Osteoblast (primary cell): ENCODE measurements at places on chromosomes 16 and 17. TPM values are rescaled to one million over a fixed set of nuclear protein-coding genes. Genes with fewer than 3 reads are reported as not detected.
A peak's percentile ranks its signal among the peaks of the same experiment; 100 is the strongest.

DNA sequence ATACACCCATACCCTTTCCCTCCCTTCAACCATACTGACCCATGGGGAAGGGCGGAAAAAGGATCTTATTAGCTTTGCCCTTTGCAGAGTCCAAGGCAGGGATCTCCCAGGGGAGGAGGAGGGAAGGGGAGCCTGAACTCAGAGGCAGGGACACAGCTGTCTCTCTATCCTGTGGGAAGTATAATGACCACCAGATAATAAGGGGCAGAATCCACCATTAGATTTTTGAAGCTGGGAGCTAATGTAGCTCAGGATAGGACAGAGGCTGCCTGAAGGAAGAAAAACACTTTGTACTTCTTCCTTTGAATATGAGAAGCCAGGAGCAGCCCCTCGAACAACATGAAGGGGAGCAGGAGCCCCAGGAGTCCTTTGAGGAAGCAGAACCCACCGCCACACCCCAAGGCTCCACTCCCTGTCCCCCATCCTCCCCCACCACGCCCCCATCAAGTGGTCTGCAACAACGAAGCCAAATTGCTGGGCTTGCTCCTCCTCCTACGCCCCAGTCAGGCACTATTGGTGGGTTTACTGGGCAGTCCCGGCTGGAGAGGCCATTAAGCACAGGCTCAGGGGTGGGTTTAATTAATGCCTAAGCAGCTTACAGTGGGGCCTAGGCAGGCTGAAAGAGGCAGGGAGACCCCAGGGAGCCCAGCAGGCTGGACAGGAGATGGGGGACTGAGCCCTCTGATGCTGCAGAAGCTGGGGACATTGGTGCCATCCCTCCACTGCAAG is 5.3 kb downstream of the MPP2 start:
- DNase-seq: no peak

GRCh38 chr16:85271198-85271597 is 158.9 kb upstream of the CIBAR2 start:
- no peak for DNase-seq

DNA sequence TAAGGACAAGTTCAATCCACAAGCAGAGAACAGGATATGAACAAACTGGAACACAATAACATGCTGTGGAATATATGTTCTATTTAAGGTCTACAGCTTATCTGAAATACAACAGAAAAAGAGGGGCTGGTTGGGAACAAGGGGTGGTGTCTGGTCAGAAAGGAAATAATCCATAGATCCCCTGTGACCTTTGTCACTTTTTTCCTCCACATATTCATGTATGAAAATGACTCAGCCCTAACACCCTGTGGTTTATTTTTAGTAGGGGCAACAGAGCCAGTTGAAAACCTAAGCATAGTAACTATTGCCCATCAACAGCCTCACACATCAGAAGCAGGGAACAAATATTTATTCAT is 12.3 kb upstream of the SPAG9 start:
- peak; percentile 84 for DNase-seq

GRCh38 chr17:80596760-80597608 is 52.3 kb downstream of the RPTOR start:
- no peak for DNase-seq

GRCh38 chr16:70381604-70382342 is 35.1 kb downstream of the DDX19A start:
- DNase-seq: no peak

GRCh38 chr17:58381124-58382035 is 29.4 kb upstream of the SUPT4H1 start:
- no peak for DNase-seq

DNA sequence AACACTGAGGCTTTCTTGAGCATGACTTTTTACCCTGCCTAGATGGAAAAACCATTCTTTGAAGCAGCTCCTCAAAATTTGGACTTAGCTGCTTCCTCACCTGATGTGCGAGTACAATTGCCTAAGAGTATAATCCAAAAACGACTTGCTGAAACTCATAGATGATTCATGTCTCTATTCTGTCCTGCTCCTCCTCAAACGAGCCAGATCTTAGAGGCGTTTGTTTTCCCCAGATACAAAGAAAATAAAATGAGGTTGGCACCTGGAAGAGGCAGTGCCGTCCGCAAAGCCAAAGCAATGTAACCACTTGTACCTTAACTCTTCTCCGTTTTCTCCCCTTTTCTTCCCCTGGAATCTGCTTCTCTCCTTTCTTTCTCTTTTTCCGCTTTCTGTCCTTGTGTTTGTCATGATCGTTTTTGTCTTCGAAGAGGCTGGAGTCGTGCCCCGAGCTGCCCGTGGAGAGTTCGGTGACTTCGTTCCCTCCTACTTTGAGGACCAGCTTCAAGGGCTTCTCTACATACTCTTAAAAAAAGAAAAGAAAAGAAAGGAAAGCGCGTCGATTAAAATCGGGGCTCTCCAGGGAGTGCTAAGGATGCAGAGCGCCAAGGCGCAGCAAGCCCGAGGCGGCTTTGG is 895 bp downstream of the BRD7 start:
- peak; percentile 76 for DNase-seq

DNA sequence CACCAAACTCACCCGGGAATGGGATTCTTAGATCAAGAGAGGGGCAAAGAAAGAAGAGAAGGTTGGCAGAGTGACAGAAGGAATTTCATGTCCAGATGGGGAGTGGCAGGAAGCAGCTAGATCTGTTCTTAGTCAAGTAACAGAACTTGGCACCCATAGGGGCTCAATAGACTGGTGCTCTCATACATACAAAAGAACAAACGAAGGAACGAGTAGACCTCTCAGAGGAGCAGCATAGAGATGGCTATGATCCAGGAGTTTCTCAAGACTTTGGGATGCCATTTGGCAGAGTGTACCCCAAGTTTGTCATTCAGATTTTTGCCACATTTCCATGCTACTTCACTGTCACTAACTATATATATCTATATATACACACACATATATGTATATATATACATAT is 47.9 kb downstream of the GINS3 start:
- DNase-seq: no peak

GRCh38 chr17:17345294-17345597 is 42.1 kb downstream of the NT5M start:
- no peak for DNase-seq

GRCh38 chr16:4801962-4802658 is at the start of gene ROGDI:
TSS of gene ROGDI (minus strand) at chr16:4802633. CDS start at chr16:4802571, 62 bp downstream.
- peak; percentile 96 for DNase-seq

DNA sequence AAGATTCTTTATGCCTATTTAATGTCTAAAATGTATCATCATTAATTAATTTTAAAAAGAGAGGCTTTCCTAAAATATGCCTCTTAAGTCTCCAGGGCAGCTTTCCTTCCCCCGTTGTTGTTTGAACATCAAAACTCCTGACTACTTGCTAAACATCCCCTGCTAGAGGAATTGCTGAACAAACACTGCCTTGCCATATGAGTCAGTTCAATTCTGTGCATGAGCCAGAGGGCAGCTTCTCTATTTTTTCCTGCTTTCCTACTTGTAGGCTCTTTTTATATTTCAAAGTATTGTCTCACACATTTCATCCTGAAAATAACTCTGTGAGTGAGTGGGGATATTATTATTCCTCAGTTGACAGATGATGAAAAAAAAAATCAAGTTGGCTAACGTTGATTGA is 143.4 kb downstream of the HS3ST4 start:
- no peak for DNase-seq

- DNase-seq: no peak
Observed at GRCh38 chr17:45940826-45941225, 46.5 kb downstream of the MAPT start.

CBX8 gene
- total RNA-seq: 2.4 and 3.3 TPM in 2 replicates

DNA sequence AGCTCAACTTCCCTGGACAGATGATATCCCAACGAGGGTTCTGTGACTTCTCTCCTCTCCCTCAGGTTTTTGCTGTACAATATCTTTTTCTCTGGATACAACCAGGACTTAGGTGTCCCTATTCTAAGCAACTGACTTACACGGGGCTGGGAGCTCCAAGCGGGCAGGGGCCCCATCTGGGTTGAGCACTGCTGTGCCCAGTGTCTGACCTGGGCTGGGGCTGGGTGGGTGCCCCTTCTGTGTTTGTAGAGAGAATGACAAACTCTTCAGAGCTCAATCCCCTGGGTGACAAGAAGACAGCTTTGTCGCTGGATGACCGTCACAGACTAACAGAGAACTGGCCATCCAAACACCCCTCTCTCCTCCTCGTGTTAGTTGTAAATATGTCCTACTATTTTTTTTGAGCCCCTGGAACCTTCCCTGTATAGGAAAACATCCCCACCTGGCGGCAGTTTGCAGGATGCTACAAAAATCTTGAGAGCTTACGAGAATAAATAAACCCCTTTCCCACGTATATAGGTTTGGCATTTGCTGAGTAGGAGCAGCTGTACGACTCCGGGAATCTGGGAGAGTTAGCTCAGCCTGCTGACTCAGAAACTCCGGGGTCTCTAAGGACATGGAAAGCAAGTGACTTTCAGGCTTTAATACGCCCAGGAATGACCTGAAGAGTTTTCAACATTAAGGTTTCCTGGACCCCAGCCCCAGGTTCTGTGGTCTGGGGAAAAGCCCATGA is 23.7 kb upstream of the RCVRN start:
- DNase-seq: no peak

DNA sequence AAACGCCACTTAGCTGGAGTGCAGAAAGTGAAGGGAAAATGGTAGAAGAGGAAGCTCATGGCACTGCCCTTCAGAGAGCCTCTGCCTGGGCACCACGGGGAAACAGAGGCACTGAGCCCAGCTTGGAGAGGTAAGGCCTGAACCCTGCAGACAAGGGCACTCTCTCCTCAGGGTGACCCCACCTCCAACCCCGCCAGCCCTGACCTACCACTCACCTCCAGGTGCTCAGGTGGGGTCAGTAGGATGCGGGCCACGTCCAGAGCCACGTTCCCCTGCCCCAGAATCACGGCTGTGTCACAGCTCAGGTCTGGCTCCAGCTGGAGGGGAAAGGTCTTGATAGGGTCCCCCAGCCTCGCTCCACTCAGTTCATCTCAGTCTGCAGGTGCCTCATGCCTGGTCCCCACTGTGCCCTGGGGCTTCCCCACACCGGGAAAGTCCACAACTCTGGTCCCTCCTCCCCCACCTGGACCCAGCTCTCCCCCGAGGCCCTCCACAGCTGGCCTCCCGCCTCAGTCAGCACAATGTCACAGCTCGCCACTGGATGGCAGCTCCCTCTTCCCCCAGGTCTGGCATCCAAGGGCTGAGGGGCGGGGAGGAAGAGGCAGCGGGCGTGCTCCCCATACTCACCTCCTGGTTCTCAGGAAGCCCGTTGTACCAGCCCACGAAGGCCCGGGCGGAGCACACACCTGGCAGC is 6.0 kb upstream of the GRIN2C start:
- DNase-seq: no peak

GRCh38 chr17:80219763-80220053 is 425 bp downstream of the SGSH start:
- DNase-seq: no peak

CBFA2T3 gene
- total RNA-seq: not detected in 2 replicates

GRCh38 chr16:85639529-85640253 is 26.6 kb downstream of the GSE1 start:
- no peak for DNase-seq

KCNJ18 gene
- not detected in 2 replicates for total RNA-seq

- DNase-seq: no peak
Observed at GRCh38 chr17:80960037-80960796, 31.4 kb upstream of the CHMP6 start.

DNA sequence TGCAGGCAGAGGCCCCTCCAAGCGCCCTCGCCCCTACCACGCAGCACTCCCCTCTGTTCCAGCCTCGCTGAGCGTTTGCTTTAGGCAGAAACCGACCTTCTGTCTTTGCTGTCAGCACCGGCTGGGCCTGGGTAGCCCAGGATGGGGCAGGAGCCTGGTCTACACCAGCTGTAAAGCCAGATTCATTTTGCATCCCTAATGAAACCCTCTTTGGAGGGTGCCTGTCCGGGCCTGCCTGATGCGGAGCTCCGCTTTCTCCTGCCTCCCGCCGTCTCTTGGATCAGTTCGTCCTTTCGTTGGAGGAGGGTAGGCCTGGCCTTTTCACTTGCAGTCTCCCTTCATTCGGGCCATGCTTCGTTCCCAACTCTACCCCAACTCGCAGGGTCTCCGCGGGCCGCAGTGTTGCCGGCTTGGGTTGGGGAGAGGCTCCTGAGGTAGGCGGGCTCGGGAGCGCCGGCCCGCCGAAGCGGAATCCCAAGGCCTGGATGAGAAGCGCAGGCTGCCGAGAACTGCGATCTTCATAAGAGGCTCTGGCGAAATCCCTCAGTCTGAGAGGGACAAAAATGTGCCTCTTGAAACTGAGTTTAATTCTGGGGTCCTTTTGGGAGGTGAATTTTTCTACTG is 4.8 kb upstream of the HOXB8 start:
- no peak for DNase-seq

RASD1 gene
- total RNA-seq: 13.8 and 14.7 TPM in 2 replicates

DNA sequence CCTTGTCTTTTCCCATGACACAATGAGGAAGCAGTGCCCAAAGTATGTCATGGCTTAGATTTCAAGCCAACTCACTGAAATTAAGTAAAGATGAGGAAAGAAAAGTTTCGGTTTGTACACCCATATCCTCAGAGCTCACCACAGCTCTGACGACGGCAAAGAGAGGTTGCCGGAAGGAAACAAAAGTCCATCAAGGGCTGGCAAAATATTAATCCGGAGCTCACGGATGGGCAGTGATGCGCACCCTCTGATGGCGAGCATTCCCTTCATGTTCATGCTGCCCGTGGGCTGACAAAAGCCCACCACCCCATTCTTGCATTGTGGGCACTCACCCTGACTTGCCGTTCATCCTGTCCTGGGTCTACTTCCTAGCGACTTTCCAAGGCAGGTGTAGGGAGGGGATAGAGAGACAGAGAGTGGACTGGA is 103.1 kb downstream of the SOX9 start:
- no peak for DNase-seq

HOXB4 gene
- 0.29 and 0.36 TPM in 2 replicates for total RNA-seq
